ENCODE measurements at places on chromosomes 3 and 15.
A peak's percentile ranks its signal among the peaks of the same experiment; 100 is the strongest.

- no peak for DNase-seq
Observed at GRCh38 chr15:50414624-50415023, 9.6 kb upstream of the USP8 start.

DNA sequence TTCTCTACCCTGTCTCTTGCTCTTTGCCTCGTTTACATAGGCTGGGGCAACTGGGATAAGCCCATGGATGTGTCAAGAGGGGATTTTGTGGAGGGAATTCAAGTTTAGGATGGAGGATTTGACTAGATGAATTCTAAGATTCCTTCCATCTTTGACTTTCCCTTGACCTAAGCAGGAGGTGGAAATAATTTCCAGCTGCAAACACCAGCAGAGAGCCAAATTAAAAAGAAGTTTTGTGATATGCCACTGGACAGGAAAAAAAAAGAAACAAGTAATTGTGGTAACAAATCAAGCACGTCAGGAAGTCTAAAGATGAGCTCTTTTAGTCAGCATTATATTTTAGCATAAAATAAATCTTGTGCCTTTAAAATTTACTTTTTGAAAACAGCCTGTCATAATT lies 49.8 kb downstream of the KCNMB2 start:
- no peak for DNase-seq

- DNase-seq = peak; percentile 59
Observed at GRCh38 chr15:73601451-73602445, 31.4 kb downstream of the NPTN start.

DNA sequence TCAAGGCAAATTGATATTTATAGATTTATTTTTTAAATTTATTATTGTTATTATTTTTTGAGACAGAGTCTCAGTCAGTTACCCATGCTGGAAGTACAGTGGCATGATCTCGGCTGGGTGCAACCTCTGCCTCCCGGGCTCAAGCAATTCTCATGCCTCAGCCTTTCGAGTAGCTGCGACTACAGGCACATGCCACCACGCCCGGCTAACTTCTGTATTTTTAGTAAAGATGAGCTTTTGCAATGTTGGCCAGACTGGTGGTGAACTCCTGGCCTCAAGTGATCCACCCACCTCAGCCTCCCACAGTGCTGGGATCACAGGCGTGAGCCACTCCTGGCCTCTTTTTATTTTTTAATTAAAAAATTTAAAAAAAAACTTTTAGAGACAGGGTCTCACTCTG lies 19.0 kb downstream of the SPG21 start:
- no peak for DNase-seq

- peak; percentile 11 for DNase-seq
Observed at GRCh38 chr3:98329392-98330124, 24.1 kb upstream of the OR5K4 start.

DNA sequence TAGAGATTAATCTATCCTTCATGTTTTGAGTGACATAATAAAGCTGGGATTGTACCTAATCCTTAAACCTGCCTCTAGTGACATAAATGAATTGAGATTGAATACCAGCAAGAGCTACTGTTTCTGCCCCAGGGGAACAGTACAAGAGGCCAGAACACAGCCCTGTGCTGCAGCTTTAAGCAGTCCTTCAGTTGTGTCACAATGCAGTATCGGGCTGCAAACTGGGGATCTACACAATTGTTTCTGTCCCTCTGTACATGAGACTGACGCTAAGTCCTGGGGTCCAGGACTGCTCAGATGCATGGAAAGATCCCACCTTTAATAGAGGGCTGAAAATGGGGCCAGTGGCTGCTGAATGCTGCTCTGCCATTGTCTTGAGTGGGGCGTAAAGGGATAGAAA lies 87.5 kb downstream of the MINAR1 start:
- DNase-seq = no peak

- DNase-seq = no peak
Observed at GRCh38 chr15:35151782-35152181, 66.7 kb upstream of the NANOGP8 start.

DNA sequence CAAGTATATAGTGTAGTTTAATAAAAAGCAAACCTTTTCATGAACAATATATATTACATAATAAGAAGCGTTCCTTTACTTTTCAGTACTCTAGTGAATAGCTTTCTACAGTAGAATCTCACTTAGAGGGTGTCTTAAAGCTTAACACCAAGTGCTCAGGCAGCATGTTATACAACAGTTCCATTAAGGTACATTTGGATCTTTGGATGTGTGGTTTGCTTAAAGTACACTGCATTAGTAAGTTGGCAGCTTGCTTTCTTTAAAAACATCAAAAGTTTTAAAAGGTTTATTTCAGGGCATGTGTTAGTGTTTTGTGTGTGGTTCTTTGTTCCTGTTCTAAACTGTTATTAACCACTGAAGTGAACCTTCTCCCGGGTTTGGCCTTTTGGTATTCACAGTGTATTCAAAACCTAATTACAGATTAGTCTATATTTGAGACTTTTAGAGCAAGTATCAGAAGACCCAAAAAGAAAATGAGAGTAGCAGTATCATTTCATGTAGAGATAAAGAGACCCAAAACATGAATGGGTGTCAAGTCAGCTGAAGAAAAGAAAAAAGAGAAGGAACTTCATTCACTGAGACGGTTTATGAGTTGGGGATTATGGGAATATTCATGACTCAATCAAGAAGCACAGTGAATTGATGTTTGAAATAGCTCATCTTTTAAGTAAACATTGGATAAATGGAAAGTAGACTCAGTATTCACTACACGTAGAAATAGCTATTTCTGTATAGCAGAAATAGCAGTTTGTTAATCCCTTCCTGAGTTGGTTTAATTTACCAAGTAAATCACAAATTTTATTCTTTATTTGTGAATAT lies 93.9 kb downstream of the OPA1 start:
- DNase-seq = no peak

- no peak for DNase-seq
Observed at GRCh38 chr15:100191161-100191560, 150.6 kb downstream of the ADAMTS17 start.

- peak; percentile 74 for DNase-seq
Observed at GRCh38 chr15:90184786-90185704, 16.1 kb upstream of the SEMA4B start.

DNA sequence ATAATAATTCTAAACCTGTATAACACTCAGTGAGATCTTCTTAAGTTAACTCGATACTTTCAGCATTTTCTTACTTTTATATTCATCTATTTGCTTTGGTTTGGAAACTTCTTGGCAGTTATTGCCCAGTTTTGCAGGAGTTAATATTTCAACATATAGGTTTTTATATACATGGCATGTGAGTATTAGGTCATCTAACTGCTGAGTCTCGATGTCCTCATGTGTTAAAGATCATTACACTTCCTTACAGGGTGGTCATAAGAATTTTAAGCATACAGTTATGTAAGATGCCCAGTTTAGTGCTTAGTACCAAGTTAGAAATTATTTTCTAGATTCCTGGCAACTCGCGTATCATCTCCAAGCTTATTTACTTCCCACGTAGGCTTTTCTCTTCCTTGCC lies 62.9 kb downstream of the TMEM39A start:
- DNase-seq = no peak

- no peak for DNase-seq
Observed at GRCh38 chr3:185930393-185931107, 7.3 kb downstream of the TRA2B start.

- DNase-seq = no peak
Observed at GRCh38 chr3:49656541-49657112, 17.5 kb upstream of the APEH start.

DNA sequence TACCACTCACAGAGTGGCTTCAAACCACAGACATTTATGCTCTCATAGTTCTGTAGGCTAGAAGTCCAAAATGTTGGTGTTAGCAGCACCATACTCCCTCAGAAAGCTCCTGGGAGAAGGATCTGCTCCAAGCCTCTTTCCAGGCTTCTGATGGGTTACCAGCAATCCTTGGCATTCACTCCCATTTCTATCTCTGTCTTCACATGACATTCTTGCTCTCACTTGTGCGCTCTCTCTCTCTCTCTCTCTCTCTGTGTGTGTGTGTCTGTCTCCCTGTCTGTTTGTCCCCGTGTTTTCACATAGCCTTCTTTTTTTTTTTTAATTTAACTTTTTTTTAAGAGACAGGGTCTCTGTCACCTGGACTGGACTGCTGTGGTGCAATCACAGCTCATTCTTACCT lies 26.3 kb downstream of the CDAN1 start:
- no peak for DNase-seq

DNA sequence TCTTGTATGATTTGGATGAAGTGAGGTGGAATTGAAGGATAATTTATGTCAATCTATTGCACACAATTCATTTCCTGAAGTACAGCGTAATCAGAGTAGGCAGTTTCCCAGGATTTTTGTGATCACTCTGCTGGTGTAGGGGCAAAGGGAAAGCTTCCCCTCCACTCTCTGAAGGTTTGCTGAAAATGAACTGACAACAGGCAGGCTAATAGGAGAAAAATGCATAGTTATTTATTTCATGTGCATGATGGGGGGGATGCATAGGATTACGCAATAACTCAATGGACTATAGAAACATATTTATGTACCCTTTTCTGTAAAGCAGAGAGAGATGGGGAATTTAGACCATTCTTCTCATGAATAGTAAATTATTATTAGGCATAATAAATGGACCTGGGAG lies 872.9 kb downstream of the NAALADL2 start:
- no peak for DNase-seq

DNA sequence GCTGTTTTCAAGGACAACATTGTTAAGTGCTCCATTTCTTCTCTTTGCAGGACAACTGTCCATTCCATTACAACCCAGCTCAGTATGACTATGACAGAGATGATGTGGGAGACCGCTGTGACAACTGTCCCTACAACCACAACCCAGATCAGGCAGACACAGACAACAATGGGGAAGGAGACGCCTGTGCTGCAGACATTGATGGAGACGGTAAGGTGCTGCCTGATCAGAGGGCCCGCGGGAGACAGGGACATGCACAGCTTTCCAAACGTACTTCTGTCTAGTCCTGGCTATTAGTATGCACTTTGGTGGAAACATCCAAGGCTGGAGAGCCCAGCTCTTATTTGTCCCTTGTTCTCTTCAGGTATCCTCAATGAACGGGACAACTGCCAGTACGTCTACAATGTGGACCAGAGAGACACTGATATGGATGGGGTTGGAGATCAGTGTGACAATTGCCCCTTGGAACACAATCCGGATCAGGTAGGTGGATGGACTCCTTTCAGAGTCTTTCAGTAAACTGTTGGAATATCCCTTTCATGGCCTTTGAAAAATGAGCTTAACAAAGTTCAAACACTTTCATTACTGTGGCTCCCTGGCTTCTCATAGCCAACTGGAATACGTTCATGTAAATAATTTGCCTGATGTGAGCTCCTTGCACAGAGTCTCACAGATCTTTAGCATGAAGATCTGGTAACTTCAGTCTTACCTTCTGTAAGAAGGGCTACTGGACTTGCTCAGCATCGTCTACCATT lies 10.4 kb downstream of the THBS1 start:
- no peak for DNase-seq

GRCh38 chr15:88834211-88834812 lies 31.1 kb downstream of the ACAN start:
- peak; percentile 10 for DNase-seq

- peak; percentile 21 for DNase-seq
Observed at GRCh38 chr3:72661115-72661457, 187.2 kb downstream of the SHQ1 start.

DNA sequence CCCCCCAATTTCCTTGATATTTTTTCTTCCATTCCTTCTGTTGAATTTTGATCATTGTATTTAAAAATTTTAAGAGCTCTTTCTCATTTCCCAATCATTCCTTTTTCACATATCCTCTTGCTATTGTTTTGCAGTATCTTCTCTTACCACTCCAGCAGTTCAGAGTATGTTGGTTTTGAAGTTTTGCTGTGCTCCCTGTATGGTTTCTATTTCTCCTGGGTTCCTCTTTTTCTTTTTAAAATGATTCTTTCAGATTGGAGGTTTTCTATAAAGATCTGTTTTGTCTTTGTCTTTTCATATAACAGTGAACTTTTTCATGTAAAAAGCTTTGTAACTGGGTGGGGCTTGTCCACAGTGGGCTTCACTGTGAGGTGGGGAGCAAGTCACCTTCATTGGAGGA lies 12.8 kb downstream of the USP3 start:
- DNase-seq = no peak
